Activated gamma-delta T cell (primary cell): ENCODE measurements at places on chromosomes 12 and 14.

GRCh38 chr12:23528316-23528715 is 421.2 kb downstream of the SOX5 start:
- DNase-seq = no peak

GRCh38 chr14:76463105-76463504 is 87.2 kb downstream of the ESRRB start:
- DNase-seq = no peak

DNA sequence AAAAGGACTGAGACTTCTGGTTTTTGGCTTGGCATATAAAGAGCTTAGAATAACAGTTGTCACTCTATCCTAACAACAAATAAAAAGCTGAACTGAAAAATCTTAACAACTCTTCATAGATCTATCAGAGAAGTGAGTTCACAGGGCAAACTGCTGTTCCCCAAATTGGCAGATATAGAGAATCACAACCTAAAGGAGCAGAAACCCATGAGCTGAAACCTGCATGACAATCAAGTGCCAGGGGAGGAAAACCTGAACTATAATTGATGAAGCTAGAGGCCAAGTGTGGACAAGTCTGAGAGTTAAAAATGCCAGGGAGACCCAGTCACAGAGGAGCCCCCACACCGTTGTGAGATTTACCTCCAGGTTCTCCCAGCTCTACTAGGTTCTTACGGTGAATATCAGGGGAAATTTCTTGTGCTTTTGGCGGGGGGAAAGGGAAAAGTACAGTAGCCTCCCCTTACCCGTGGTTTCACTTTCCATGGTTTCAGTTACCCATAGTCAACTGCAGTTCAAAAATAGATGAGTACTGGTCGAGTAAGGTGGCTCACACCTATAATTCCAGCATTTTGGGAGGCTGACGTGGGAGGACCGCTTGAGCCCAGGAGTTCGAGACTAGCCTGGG is 53.9 kb downstream of the ATF7 start:
- no peak for DNase-seq

DNA sequence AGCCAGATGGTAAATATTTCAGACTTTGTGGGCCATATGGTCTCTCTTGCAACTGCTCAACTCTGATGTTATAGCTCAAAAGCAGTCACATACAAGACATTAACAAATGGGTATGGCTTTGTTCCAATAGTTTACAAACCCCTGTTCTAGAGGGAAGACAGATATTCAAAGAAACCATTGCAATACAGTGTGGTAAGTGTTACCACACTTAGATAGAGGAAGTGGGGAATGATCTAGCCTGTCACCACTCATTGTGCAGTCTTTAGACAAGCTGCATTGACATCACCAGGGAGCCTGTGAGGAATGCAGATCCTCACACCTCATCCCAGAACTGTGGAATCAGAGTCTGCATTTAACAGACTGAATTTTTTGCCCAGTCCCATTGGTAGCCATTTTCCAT is 80.0 kb upstream of the RGS6 start:
- no peak for DNase-seq

DNA sequence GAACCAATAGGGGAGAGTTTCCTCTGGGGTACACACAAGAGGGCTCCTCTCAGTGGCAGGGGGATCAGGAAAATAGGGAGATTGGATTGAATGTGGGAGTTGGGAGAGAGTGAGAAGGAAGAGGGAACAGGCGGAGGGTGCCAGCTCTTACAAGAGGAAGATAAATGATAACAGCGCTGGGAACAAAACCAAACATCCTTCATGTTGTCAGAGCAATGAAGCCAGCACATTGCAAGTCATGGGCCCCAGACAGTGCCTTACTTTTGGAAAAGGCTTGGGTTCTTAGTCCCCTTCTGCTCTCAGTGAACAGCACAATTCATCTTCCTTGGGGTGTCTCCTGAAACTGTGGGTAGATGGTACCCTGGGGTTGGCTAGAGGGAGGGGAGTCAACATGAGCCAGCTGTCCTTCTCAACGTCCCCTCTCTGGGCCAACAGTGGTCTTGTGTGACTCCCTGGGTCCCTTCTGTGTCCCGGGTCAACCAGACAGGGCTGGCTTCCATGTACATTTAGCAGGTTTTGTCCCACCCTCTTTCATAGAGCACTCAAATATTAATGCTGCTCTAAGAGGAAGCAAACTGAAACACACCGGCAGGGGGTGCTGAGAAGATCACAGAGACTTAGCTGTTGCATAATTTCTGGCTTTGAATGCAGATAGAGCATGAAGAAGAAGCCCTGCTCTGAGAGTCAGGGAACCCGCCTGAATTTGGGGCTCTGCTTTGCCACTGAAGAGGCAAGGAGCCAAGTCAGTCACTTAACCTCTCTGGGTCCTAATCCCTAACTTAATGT is 138.5 kb downstream of the ESRRB start:
- no peak for DNase-seq

GRCh38 chr14:95303552-95303951 is 16.2 kb downstream of the CLMN start:
- DNase-seq = no peak

GRCh38 chr12:20189767-20190166 is 178.6 kb upstream of the PDE3A start:
- no peak for DNase-seq

- DNase-seq = no peak
These were observed 141.7 kb downstream of the SYT1 start for GRCh38 chr12:79006306-79006705.

- no peak for DNase-seq
These were observed 61.8 kb downstream of the SLC38A4 start for GRCh38 chr12:46764005-46764404.

DNA sequence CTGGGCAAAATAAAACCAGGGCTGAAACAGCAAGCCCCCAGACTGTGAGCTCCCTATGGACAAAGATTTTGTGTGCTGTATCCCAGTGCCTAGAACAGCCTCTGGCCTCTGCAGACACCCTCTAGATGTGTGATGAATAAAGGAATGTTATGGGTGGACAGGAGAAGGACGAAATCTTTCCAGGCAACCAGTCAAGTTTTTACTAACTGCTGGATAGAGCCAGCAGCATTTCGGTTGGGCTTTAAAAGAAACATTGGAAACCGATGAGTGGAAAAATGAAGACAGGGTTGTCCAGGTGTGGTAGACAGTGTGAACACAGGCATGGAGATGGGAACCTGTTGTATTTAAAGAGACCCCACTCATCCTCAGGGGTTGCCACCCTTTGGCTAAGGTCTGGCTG is 4.0 kb downstream of the CHGA start:
- DNase-seq = no peak

DNA sequence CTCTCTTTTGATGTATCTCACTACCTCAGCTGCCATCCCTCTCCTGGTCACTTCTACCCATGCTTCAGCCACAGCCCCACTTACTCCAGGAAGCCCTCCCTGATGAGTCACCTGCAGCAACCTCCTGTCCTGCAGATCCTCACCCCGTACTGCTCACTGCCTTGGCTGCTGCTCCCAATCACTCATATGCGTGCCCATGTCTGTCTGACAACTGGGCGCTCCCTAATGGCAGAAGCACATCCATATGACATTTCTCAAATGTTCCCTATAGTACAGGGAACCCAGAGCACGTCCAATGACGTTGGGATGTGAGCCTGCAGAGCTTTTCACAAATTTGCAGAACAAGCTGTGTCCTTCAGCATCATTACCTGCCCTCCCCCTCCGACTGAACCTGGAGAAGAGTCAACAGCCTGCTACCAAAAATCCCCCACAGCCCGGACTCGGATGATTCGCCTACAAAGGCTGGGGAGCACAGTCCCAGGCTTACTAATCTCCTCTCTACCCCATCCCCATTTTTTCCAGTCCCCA is 90.0 kb downstream of the SINHCAF start:
- DNase-seq = no peak

DNA sequence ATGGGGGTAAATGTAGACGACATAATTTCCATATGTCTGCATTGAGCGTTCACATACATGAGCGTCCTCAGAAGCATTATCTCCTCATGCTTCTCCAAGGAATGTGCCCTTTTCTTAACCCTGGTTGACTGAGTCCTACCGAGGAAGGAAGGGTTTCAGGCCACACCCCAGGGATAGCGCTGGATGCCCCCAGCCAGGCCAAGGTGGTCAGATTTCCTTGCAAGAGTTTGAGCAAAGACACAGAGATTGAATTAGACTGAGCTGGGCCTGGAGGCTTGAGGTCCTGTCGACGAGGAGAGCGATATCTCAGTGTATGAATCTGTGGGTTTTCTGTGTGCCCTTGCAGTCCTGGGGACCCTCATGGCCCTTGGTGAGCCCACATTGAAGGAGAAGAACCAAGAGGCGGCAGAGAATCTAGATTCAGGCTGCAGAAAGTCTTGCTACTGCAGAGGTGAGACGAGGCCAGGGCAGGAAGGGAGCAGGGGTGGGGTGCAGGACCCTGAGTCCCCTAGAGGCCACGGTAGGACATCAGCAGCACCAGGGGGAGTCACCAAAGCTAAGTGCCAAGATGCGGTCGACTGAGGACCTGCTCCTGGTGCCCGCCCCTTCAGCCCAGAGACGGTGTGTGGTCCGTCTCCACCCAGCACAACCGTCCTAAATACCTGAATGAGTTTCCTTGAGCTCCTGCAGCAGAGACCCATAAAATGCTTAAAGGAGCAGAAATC is 94.7 kb upstream of the DIO3 start:
- DNase-seq = no peak

- no peak for DNase-seq
These were observed 212.8 kb upstream of the CCDC196 start for GRCh38 chr14:66273261-66273832.

DNA sequence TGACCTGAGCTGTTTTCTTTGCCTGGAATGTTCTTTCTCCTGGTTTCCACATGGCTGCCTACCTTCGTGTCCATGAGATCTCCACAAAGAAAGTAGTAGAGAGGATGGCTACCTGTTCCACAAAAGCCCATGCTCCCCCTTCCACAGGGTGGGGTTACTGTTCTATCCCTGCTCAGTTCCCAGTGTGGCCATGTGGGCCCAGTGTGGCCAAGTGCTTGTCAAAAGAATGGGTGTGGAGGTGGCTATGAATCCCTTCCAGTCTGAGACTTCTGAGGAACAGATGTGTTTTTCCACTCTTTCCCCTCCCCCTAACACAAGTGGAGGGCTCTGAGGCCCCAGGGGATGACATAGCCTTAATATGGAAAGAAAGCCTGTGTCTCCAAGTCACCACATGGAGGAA is 26.2 kb upstream of the HSP90B1 start:
- no peak for DNase-seq

DNA sequence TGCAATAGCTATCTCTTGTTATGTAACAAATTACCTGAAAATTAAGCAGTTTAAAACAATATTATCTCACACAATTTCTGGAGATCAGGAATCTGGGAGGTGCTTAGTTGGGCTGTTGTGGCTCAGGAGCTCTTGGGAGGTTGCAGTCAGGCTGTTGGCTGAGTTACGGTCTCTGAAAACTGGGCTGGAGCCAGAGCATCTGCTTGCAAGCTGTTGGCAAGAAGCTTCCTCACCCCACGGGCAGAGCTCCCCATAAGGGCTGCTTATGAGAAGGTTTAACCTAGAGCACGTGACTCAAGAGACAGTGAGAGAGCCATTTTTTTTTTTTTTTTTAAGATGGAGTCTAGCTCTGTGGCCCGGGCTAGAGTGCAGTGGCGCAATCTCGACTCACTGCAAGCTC is 346.8 kb downstream of the ATP23 start:
- DNase-seq = no peak

- no peak for DNase-seq
These were observed 26.6 kb upstream of the NFYB start for GRCh38 chr12:104164634-104165033.

DNA sequence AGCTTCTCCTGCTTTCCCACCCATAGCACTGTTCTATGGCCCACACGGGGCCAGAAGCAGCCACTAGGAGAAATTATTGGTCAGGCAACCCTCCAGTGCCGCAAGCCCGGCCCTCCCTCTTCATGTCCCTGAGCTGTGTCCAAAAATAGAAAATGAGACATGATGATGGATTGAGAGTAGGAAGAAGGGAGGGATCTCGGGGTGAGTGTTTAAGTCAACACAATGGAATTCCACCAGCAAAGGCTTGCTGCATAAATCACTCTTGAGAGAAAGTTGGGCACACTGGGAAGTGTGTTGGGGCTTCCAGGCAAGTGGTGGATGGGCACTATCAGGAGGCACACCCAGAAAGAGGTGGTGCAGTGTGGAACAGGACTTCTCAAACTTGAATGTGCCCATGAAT is 94.2 kb downstream of the LLPH start:
- DNase-seq = no peak

DNA sequence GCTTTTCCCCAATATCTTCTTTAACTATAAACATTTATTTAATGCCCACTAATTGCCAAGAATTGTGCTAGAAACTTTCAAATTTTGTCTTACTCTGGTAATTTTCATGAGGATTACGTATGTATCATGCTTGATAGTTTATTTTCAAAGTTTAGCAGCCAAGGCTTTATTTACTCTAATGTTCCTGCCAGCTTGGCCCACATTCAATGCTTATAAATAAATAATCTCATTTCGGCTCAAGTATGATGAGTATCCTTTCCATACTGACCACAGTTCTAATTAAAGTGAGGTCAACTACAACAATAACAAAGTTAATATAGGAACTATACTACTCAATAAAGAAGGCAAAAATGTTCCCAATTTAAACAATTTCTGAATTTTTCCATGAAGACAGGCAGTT is 259.2 kb downstream of the MED13L start:
- DNase-seq = no peak

GRCh38 chr12:104751120-104751519 is 207.0 kb downstream of the SLC41A2 start:
- DNase-seq = no peak

GRCh38 chr12:106893451-106893850 is 62.3 kb upstream of the TMEM263 start:
- DNase-seq = no peak
